T-helper 2 cell (primary cell): ENCODE measurements at places on chromosomes 2 and 18.

- no peak for DNase-seq
Observed at GRCh38 chr2:88170472-88170892, 336 bp downstream of the THNSL2 start.

- DNase-seq, result no peak
Observed at GRCh38 chr2:195212586-195212985, 444.4 kb upstream of the SLC39A10 start.

GRCh38 chr2:136439064-136439676 is 321.2 kb upstream of the CXCR4 start:
- no peak for DNase-seq

DNA sequence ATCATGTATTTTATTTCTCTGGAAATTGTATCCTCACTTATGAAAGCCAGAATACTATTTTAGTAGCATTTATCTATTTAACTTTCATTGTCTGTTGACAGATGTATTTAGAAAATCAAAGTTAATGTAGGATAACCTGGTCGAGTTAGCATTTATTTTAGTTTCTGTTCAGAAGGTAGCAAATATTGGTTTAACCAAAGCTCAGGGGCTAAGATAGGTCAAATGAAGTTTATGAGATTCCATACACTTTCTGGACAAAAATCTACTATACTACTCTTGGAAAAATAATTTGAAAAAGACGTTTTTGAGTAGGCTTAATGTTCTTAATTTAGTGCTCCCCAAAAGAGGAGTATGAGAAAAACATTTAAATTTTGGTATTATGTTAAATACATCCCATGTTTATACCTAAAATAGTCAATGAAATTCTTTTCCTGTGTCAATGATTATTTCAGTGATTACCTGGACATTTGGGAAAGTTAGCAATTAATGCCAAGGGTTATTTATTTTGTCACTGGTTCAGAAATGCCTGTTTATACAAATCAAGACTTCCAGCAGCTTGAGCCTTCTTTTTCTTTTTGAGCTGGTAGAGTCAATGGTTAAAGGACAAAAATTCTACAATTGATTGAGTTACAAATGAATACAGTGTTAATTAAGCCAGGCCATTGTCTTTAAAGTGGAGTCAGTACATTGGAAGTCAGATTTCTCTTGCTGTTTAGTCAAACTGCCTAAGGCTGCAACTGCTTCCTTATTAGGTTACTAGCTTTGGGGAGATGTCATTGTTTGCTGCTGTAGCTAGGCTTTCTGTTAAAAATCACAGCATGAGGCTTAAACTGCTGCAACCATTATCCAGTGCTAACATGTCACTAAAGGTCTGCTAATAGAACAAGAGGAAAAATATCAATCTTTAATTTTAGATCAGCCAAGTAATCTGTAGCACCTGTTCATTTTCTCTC is 182.3 kb downstream of the CAMKMT start:
- DNase-seq, result no peak

GRCh38 chr18:47901624-47902362 is 28.7 kb downstream of the SMAD2 start:
- DNase-seq, result no peak
